ENCODE measurements at places on chromosomes 11 and 22.

GRCh38 chr11:45045683-45046471 lies 95.2 kb upstream of the TP53I11 start:
- no peak for DNase-seq

DNA sequence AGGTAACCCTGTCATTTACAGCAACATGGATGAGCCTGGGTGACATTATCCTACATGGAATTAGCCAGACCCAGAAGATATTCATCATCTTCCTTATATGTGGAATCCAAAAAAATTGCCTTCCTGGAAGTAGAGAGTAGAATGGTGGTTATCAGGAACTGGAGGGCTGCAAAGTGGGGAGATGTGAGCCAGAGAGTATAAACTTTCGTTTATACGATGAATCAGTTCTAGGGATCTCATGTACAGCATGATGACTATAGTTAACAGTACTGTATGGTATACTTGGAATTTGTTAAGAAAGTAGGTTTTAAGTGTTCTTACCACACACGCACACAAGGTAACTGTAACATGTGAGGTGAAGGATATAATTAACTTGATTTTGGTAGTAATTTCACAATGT lies 79.1 kb downstream of the TBC1D22A start:
- no peak for DNase-seq

DNA sequence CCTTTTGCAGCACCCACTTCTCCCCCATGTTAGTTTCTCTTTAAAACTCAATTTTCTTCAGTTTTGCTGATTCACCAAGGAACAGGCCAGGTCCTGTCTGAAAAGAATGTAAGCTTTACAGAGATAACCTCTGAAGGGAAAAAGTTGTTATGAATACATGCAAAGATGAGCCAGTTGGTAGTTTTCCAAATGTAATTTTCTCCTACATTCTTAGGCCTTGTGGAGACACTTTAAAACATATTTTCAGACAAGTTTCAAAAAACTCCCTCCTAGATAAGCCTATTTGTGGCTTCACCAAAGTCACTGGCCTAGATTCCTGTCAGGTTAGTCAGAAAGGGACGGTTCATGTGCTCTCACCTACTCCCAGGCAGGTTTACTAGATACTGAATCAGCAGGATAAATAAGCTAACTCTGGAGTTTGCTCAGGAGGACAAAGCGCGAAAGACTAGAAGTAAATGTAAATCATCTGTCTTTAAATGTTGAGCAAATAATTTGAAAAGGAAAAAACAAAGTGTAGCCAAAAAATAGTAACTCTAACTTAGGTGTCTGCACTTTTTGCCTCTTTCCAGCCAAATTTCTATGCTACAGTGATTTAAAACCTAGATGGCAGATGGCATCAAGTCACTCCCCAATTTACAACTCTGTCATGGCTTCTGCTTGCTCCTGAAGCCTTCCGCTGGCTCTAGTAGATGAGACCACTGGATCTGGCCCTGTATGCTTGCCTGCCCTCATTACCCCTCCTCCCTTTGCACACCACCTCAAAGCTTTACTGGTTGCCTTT lies 4.9 kb upstream of the ATP6V1E1 start:
- no peak for DNase-seq

DNA sequence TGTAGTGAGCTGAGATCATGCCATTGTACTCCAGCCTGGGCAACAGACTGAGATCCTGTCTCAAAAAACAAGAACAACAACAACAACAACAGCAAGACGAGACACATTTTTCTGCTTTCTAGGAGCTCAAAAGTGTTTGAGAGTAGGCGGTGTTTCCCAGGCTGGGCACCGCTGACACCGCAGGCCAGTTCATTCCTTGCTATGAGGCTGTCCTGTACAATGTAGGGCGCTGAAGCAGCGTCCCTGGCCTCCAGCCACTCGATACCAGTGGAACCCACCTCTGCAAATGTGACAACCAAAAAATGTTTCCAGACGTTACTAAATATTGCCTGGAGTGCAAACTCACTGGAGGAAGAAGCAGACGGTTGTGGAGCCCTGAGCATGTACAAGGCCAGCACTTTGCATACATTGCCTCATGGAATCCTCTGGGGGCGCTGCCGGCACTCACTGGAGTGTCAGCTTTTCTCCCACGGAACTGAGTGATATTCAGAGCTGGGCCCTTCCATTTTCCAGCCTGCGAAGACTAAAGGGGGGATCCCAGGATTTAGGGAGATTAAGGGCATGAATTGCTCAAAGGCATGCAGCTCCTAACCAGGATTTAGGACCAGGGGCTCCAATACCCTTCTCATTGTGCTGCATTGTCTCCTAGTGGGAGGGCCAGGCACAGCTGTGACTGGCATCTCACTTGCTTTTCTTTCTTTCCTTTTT lies 5.8 kb upstream of the MIEF1 start:
- no peak for DNase-seq

DNA sequence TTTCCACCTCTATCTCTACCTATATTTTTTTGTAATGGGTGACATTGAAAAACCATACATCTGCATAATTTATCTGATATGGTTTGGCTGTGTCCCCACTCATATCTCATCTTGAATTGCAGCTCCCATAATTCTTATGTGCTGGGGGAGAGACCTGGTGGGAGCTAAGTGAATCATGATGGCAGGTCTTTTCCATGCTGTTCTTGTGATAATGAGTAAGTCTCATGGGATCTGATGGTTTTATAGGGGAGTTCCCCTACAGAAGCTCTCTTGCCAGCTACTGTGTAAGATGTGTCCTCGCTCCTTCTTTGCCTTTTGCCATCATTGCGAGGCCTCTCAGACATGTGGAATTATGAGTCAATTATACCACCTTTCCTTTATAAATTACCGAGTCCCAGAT lies 551.0 kb upstream of the ANO5 start:
- no peak for DNase-seq

- DNase-seq = no peak
These were observed 87.8 kb upstream of the FAT3 start for GRCh38 chr11:92136797-92137196.

GRCh38 chr11:44404301-44404700 lies 94.4 kb upstream of the ALX4 start:
- no peak for DNase-seq

GRCh38 chr11:107018219-107018901 lies at the start of gene GUCY1A2:
Gene GUCY1A2 (minus strand): TSS chr11:107018476. CDS start chr11:107018055, 421 bp downstream.
- DNase-seq = peak; percentile 53

- DNase-seq = no peak
These were observed 123.6 kb downstream of the MN1 start for GRCh38 chr22:27677905-27678458.

DNA sequence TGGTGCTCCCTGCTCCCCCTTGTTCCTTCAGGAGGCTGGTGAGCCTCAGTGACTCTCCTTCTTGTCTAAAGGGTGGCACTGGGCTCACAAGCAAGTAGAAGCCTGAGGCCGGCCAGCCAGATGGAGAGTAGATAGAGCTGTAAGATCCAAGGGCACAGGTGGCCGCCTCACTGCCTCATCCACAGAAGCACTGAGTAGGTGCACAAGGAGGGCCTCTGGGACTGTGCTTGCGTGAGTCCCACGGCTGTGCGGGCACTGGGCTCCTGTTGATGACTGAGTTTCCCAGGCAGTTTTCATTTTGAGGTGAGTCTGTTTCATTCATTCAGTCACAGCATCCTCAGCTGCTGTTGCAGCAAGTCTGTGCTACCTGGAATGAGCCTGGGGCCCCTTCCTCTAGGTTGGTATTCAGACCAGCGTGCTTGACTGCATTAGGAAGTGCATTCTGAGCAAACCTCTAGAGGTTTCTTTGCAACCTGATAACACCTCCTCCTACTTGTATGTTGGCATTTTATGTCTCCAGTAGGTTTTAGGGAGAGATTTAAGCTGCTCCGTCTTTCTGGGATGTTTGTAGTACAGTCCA lies 184.0 kb downstream of the TBC1D22A start:
- DNase-seq = no peak

DNA sequence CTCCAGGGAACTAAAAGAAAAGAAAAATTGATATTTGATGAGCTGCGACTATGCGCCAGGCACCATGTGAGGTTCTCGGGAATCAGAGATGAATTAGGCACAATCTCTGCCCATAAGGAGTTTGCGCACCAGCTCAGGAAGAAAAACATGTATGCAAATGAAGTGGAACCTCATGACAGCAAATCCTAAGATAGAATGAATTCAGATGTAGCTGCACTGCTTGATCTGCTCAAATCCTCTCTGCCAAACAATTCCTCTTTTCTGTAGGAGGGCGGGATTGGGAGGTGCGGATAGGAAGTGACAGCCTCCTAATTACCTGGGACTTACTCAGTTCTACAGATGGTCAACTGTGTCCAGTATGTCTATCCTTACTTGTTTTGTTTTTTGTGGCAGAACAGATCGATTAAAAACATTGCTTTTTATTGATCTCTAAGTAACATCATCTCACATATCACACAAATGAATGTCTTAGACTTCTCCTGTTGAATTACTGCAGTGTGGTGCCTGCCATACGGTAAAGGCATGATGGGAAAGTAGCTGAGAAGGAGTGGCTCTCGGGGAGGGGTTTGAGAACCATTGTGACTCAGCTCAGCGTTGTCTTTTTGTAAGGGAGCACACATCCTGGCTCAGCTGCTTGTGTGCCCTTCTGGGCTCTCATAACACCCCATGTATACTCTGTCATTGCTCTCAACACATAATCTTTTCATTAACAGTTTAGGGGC lies 13.9 kb downstream of the CRTAM start:
- no peak for DNase-seq

- no peak for DNase-seq
These were observed 108.1 kb upstream of the THY1 start for GRCh38 chr11:119531056-119531455.

GRCh38 chr11:46239801-46240061 lies 37.7 kb upstream of the CREB3L1 start:
- no peak for DNase-seq

GRCh38 chr22:25643232-25644000 lies 78.9 kb downstream of the GRK3 start:
- DNase-seq = no peak

DNA sequence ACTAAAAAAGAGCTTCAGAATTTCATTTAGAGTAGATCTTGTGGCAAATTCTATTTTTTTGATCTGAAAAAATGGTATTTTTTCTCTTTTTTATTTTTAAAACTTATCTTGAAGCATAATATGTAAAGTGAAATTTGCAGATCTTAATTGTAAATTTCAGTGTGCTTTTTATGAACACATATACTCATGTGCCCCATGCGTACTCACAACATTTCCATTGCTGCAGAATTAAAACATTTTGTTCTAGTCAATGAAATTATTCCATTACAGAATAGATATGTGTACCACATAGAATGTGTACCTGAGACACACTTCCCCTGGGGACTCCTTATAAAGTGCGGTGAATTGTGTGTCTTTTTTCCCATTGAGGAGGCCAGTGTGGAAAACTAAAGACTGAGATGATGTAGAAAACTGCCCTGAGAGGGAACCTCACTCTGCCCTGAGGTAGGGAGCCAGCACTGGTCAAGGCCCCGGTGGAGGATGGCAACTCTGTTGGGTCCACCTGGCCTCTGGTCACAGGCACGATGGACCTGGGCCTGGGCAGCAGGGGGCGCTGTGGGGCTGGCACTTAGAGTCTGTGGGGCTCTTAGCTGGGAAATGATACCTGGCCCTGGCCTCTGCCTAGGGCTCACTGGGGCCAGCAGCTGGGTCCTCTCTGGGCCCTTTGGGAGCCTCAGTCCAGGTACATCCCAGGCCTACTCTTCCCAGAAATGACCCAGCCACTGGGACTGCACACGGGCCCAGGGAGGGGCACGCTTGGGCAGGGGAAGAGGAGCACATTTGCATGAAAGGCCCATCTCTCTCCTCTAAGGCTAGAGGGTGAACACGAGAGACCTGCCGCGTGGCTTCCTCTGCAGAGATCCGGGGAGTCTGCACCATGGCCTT lies 77.9 kb upstream of the TOP3B start:
- DNase-seq = peak; percentile 31

DNA sequence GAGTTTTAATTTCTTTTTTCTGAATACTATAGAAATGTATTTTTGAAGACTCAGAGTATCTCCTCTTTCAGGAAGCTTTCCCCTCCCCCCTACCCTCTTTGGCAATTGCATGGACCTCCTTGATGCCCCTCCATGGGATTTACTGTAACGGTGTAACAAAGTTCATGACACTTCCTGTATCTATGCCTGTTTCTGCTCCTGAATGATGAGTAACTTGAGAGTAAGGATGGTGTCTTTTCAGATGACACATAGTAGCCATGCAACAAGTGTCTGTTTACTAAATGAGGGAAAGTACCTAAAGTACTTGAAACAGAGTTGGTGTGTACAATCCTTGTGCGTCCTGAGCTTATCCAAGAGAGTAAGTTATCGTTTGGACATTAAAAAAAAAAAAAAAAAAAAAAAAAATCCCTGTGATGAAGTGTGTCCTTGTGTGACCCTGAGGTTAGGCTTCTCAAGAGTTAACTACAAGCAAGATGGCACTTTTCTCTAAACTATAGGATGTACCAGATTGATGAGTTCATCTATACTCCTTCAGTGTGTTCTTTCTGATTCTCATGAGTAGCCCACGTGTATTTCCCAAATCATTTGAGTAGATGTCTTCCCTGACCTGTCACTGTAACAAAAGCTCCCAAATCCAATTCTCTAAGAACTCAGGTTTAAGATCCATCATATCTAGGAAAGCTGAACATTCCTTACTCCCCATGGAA lies 7.4 kb downstream of the ETS1 start:
- no peak for DNase-seq

DNA sequence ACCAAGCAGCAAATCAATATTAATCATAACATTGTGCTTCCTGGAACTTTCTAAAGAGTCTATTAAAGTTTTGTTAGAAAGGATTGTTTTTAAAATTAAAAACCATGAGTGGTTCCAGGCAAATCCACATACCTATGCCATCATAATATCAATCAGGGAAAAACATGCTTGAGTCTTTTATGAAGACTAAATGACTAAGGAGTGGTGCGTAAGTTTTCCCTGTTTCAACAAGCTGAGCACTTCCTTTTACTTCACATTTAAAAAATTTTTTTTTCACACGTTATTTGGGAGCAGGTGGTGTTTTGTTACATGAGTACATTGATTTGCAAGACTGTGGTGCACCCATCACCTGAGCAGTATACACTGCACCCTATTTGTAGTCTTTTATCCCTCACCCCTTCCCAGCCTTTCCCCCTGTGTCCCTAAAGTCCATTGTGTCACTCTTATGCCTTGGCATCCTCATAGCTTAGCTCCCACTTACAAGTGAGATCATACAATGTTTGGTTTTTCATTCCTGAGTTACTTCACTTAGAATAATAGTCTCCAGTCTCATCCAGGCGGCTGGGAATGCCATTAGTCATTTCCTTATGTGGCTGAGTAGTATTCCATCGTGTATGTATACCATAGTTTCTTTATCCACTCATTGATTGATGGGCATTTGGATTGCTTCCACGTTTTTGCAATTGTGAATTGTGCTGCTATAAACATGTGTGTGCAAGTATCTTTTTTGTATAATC lies 1190.3 kb upstream of the RAG2 start:
- no peak for DNase-seq

GRCh38 chr11:125341676-125342075 lies 154.4 kb downstream of the FEZ1 start:
- DNase-seq = no peak

DNA sequence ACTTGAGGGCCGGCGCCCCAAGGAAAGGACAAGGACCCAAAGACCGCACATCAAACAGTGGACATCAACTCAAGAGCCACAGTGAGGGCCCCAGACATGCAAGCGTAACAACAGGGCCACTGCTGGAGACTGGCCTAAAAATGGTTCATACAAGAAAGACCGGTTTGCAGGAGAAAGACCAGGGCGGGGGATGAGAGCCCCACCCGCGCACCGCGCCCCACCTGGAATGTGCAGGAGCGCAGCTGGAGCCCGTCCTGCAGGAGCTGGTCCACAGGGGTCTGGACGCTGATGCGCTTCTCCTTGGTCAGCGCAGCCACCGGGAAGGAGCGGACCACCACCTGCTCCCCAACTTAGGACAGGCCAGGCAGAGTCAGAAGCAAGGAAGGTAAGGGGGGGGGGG lies 13.9 kb downstream of the SBF1 start:
- no peak for DNase-seq

All from NCI-H187 (cell line).